Vagina (tissue), 2 donors: ENCODE measurements at places on chromosomes 12 and 14. TPM values are rescaled to one million over a fixed set of nuclear protein-coding genes. Genes with fewer than 3 reads are reported as not detected.

GRCh38 chr12:75571204-75571603 is 59.8 kb upstream of the KRR1 start:
- H3K36me3 ChIP-seq = no peaks in the 10 kb centered on the region
- no peak for DNase-seq
- no peaks in the 10 kb centered on the region for H3K27me3 ChIP-seq
- no peaks in the 10 kb centered on the region for H3K4me1 ChIP-seq

HEBP1 gene
- 47.6 TPM for total RNA-seq

IFNG gene
- total RNA-seq = not detected

DNA sequence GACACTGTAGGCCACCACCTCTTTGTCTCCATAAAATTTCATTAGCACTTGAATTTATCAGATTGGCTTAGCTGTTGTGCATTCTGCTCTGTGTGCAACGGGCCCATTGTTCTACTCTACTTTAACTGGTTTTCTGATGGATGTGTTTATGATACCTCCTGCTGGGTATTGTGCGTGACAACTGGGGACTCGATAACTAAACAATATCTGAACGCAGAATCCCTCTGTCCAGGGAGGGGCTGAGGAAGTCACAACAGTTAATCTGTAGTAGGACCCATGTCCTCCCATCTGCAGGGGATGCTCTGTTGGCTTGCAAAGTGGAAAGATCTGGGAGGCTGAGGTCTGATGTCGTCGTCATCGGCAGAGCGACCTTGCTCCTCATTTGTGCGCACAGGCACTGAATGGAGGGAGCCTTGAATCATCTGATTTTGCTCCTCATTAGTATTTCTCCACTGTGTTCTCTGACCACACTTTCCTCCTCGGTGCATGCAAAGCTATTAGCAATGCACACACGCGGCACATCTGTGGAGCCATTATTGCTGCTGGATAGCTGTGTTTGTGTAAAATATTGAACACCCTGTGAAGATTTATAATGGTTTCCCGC is 422.5 kb downstream of the NRXN3 start:
- H3K4me1 ChIP-seq = no peaks in the 10 kb centered on the region
- no peak overlapping the region for H3K4me3 ChIP-seq
- H3K27me3 ChIP-seq = no peaks in the 10 kb centered on the region
- no peak for DNase-seq
- H3K27ac ChIP-seq = no peak overlapping the region

- DNase-seq = no peak
- no peak overlapping the region for H3K27ac ChIP-seq
- no peaks in the 10 kb centered on the region for H3K27me3 ChIP-seq
- no peak overlapping the region for H3K4me3 ChIP-seq
- no peaks in the 10 kb centered on the region for H3K36me3 ChIP-seq
- no peaks in the 10 kb centered on the region for H3K4me1 ChIP-seq
Observed at GRCh38 chr12:97764700-97765099, 302.1 kb downstream of the RMST start.

STRAP gene
- 31.9 TPM for total RNA-seq

ADGRD1 gene
- 35.8 TPM for total RNA-seq

- no peak for DNase-seq
- no peaks in the 10 kb centered on the region for H3K27me3 ChIP-seq
- no peak overlapping the region for H3K27ac ChIP-seq
- no peaks in the 10 kb centered on the region for H3K4me1 ChIP-seq
- no peaks in the 10 kb centered on the region for H3K36me3 ChIP-seq
Observed at GRCh38 chr14:69982220-69982839, 103.1 kb downstream of the SMOC1 start.

DNA sequence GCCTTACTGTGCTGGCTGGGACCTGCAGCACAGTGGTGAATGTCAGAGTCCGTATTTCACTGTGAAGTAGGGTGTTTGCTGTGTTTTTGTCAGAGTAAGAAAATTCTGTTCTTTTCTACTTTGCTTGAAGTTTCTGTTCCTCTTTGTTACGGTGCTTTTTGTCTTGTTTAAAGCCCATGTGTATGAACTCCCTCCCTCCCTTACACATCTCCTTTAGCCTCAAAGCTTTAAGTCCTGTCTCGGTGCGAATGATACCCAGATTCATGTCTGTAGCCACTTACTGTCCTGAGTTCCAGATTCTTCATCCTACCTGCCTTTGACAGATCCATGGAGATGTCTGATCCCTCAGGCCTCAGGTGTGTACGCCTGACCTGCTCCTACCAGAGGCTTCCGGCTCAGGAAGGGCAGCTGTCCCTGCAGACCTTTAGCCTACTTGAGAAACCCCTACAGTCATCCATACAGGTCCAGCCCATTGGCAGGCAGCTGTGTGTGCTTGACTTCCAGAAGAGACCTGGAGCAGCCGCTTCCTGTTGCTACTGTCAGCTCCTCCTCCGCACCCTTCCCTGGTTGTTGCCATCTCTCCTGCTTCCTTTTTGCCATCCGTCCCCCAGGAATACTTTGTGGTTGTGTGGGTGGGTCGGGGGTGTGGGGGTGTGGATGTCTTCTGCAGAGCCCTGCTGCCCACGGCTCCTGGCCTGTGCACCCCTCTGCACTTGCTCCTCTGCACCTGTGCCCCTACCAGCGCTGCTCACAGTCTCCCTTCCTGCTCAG is 72.9 kb downstream of the DDX51 start:
- no peak overlapping the region for H3K4me3 ChIP-seq
- no peak for DNase-seq
- no peak overlapping the region for H3K27ac ChIP-seq

GRCh38 chr14:89862856-89863255 is 91.7 kb downstream of the EFCAB11 start:
- no peaks in the 10 kb centered on the region for H3K36me3 ChIP-seq
- no peak for DNase-seq
- peaks cover 5% of the 10 kb centered on the region for H3K4me1 ChIP-seq
- H3K27ac ChIP-seq = no peak overlapping the region

GRCh38 chr14:54782751-54783659 is 119.6 kb downstream of the GCH1 start:
- H3K4me3 ChIP-seq = no peak overlapping the region
- no peak for DNase-seq
- H3K4me1 ChIP-seq = no peaks in the 10 kb centered on the region
- H3K36me3 ChIP-seq = peaks cover 13% of the 10 kb centered on the region
- H3K27me3 ChIP-seq = no peaks in the 10 kb centered on the region

GRCh38 chr12:6084969-6085450 is 39.5 kb downstream of the VWF start:
- DNase-seq = no peak
- H3K4me3 ChIP-seq = no peak overlapping the region
- no peak overlapping the region for H3K27ac ChIP-seq
- no peaks in the 10 kb centered on the region for H3K27me3 ChIP-seq

DNA sequence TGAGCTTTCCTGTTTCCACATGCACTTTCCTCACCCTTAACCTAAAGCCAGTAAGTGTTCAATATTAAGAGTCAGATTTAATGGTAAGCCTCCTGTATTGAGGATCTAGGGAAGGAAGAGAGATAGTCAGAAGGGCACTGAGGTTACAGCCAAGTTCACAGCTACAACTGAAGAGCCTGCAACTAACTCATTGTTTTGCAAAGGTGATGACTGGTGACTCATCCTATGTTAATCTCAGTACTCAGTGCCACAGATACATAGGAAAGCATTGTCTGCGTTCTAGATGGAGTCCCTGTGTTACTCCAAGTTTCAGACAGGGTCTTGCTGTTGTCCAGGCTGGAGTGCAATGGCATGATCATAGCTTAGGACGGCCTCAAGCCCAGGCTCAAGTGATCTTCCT is 157.0 kb upstream of the RBM19 start:
- H3K36me3 ChIP-seq = no peaks in the 10 kb centered on the region
- no peak overlapping the region for H3K4me3 ChIP-seq
- no peak overlapping the region for H3K27ac ChIP-seq
- H3K27me3 ChIP-seq = no peaks in the 10 kb centered on the region
- DNase-seq = no peak

KRT82 gene
- total RNA-seq = not detected

DNA sequence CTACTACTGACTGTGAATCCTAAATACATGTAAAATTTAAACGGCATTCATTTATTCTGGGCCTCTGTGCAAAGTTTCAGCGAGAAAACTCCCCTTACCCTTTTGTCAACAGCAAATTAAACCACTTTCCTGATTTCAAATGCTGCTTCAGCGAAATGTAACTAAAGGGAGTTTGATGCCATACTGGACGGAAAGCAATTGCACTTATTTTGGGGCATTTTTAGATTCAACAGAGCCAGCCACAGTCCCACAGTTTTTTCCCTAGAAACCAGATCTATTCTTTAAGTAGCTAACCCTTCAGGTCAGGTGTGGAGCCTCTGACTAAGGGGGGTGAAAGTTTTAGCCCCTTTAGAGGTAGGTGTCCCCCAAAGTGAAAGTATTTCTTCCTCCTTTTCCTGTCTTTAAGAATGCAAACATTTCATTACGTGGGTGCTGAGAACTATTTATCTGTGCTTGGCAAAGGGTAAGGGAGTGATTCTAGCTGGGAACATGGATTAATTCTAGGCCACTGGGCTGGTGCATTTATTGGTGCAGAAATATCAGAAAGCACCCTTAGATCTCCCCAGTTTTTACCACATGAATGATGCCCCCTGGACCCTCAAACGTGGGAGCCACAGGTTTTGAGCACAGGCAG is 72.7 kb downstream of the SPTB start:
- no peaks in the 10 kb centered on the region for H3K27me3 ChIP-seq
- DNase-seq = no peak
- H3K4me3 ChIP-seq = no peak overlapping the region
- H3K27ac ChIP-seq = no peak overlapping the region
- no peaks in the 10 kb centered on the region for H3K4me1 ChIP-seq
